ENCODE measurements at places on chromosomes 2 and 18.
A peak's percentile ranks its signal among the peaks of the same experiment; 100 is the strongest.

DNA sequence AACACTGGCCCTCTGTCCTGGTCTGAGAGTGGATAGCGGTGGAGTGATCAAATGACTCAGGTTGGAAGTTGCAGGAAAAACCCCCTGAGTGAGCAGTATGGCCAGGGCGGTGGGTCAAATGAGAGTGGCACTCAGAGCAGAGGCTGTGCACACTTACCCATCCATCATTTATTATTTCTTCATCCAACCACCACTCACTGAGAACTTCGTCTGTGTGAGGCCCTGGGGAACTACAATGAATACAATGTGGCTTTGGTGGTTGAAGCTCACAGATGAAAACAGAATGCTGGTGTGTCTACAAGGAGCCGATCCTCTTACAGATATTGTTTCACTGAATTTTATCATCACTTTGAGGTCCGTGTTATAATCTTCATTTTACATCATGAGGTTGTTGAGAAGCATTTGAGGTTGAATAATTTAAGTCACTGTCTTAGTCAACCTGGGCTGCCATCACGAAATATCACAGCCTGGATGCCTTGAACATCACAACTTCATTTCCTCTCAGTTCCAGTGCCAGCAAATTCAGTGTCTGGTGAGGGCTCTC lies 73.4 kb upstream of the ID2 start:
- DNase-seq, result peak; percentile 27

DNA sequence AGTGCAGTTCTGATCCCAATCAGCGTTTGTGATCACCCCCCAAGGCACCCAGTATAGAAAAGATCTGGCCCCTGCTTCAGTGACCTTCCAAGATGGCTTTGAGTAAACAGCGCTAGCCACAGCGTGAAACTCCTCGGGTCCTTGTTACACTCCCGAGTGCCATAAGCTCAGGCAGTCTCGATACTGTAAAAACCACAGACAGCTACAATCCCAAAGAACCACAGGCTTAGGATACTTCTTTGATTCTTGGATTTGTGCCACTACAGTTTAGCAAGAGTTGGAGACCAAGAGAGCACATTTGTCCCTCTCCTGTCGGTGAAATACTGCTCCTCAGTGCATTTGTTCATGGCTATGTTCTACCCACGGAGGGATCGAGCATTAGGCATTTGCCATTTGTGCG lies 352.5 kb upstream of the ZNF521 start:
- no peak for DNase-seq

DNA sequence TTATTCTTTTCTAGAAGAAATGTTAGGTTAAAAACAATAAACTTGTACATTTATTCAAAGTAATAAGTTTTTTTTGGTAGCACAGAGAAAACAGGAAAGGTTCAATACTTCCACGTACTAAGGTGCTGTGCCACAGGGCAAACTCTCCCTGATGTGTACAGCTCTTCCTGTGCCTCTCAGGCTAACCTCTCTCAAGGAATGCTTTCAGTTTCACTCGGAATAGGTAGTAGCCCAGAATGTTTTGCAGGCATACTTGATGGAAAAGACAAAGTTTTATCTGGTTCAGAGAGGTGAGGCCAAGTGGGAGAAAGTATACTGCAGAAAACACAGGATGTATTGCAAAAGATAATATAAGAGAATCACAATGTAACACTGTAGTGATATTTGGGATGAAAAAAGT lies 171.0 kb upstream of the ZFP36L2 start:
- DNase-seq, result no peak

- DNase-seq, result no peak
Observed at GRCh38 chr18:58526425-58527284, 102.2 kb downstream of the ALPK2 start.

DNA sequence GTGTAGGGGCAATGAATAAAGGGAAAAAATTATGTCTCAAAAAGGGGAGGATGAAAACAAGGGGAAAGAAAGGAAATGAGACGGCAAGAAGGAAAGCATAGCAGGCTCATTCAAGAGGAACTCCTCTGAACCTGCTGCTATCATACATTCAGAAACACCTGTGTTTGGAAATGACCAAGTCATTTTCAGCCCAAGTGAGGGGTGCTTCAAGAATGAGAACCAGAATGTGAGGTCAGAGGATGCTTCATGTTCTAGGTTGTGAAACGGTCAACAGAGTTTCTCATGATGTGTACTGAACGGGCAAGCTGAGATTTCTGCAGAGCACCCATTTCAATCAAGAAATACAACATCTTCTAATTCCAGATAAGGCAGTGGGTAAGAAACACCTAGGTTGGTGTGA lies 1367.2 kb upstream of the CELF4 start:
- DNase-seq, result no peak

GRCh38 chr18:43108882-43109281 lies 6.6 kb downstream of the RIT2 start:
- DNase-seq, result no peak

DNA sequence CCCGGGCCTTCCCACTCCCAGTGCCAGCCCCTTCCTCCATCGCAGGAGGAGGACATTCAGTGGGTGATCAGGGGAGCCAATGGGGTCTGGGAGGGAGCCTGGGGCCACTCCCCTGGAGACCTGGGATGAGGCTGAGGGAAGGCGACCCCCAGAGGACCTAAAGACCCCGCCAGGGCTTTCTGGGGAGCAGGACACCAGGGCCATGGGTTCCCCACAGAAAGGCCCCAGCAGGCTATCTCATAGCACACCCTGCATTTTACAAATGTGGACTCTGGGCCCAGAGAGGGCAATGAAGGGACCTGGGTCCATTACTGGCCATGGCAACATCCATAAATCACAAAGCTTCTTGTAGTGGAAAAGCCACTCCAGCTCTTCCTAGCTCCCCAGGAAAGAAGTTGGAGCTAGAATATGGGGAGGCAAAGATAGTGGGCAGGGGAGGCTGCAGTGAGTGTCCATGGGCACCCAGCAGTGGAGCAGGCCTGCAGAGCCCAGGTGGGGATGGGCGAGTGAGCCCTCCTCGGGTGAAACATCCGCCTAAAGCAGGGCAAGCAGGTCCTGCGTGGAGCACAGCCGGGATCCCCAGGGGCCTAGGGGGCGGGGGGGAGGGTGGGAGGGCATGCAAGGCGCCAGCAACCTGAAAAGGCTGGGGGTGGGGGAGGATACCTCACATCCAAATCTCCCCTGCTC lies 13.8 kb downstream of the CYP26B1 start:
- DNase-seq, result no peak

- no peak for DNase-seq
Observed at GRCh38 chr2:236545248-236545658, 24.4 kb upstream of the ACKR3 start.

- no peak for DNase-seq
Observed at GRCh38 chr18:46482831-46483230, 174.2 kb downstream of the LOXHD1 start.

GRCh38 chr2:43343573-43344304 lies 117.3 kb upstream of the ZFP36L2 start:
- no peak for DNase-seq

- DNase-seq, result no peak
Observed at GRCh38 chr2:22788749-22789327, 596.1 kb upstream of the KLHL29 start.

DNA sequence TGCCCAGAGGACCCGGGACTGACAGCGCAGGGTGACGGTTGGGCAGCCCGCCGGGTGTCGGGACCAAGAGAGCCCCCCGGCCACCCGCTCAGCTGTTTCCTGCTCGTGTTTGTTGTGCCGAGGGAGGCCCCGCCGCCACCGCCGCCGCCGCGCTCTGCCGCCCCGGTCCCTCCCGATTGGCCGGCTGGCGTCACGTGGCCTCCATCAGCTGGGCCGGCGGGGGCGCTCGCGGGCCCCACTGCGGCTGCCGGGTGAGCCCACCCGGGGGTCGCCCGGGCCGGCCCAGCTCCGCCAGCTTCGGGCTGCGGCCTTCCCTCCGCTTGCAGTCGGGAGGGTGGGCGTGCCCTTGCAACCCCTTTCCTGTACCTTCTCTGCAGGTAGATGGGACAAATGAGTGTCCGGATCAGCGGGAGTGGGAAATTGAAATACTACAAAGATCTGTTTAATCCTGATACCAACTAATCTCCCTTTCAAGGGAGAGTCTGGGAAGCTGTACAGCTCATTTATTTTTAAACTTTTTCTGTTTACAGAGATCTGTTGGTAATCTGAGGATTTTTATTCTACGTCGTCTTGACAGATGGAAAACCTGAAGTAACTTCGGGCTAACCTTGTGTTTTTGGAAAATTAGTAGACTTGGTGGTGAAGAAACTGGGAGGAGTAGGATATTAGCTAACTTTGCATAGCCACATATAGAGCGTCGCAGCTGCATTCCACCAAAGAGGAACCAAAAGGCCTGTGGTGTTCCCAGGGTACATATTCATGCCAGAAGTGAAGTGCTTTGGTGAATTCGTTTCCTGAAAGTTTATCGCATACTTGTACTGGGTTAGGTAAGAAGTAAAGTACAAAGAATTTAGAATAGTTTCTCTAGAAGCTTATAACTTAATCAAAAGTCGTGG lies 1.2 kb downstream of the YPEL5 start:
- DNase-seq, result peak; percentile 92

DNA sequence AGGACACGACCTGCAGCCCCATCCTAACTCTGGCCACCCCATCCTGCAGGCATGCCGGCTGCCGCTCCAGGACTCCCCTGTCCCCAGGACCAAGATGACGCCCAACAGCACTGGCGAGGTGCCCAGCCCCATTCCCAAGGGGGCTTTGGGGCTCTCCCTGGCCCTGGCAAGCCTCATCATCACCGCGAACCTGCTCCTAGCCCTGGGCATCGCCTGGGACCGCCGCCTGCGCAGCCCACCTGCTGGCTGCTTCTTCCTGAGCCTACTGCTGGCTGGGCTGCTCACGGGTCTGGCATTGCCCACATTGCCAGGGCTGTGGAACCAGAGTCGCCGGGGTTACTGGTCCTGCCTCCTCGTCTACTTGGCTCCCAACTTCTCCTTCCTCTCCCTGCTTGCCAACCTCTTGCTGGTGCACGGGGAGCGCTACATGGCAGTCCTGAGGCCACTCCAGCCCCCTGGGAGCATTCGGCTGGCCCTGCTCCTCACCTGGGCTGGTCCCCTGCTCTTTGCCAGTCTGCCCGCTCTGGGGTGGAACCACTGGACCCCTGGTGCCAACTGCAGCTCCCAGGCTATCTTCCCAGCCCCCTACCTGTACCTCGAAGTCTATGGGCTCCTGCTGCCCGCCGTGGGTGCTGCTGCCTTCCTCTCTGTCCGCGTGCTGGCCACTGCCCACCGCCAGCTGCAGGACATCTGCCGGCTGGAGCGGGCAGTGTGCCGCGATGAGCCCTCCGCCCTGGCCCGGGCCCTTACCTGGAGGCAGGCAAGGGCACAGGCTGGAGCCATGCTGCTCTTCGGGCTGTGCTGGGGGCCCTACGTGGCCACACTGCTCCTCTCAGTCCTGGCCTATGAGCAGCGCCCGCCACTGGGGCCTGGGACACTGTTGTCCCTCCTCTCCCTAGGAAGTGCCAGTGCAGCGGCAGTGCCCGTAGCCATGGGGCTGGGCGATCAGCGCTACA lies 2.1 kb downstream of the GPBAR1 start:
- peak; percentile 68 for DNase-seq

DNA sequence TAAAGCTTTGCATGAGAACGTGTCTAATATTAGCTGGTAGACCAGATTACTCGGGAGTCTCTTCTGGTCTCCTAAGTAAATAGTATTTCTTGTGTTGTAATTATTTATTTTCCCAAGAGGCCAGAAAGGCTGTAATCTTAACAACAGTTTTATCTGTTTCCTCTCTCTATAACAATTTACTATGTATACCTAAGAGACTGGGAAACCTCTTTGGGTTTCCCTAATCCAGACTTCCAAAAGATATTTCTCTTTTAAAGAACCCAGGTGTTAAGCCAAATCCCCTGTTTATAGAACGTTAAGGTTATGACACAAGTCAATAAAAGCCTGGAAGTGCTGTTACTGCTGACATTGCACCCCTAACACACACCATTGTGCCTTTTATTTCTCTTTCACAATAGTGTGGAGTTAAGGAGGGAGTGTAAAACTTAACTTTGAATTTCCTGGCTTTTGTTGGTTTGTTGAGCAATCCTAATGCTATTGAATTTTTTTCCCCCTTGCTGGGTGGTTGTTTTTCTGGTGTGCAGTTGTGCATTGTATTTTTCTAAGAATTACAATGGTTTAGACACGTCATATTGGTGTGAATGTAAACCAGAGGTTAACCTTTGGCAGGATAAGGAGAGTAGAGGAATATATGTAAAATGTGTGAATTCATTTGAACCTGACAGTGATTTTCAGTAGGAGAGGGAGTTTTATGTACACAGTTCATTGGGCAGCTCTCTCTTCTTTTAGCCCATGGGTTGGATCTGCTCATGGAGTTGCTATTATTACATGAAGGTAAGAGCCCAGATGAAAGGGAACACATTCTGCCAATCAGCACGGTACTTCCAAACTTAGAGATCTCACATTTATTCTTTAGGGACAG lies 192.8 kb downstream of the MTX2 start:
- DNase-seq, result no peak

GRCh38 chr18:40812981-40813515 lies 1142.0 kb upstream of the PIK3C3 start:
- DNase-seq, result no peak

DNA sequence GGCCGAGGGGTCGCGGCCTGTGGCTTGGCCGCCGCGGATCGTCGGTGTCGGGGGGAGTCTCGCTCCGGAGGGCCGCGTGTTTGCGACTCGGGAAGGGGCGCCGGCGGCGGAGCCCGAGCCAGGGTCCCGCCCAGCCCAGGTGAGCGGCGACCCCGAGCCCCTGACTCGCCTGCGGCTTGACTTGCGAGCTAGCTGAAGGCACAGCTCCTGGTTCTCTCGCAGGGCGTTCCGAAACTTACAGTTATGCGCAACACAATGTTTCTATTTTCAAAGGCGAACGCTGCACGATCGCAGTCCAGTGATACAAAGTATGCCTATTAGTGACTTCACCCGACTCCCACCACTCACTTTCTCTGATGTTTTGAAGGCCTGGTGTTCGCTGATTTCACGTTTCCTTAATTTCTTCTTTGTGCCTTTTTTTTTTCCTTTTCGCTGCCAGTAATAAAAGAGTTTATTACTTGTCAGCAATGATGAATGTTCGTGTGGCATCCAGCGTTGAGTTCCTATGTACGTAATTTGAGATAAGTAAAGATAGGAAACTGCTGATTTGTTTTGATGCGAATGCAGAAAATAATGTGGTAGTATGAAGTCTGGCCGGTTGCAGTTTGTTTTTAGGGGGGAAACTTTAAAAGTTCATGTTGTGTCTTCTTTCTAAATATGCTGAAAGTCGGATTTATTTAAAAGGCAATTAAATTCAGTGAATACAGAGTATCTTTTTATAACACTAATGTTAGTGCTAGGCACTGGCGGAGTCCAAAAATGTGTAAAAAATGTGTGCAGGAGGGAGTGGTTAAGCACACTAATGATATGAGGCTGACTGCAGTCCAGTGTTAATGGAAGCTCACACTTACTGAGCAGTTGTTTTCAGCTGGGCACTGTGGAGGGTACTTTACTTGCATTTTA lies 706 bp downstream of the UBXN2A start:
- DNase-seq, result no peak
